GM23248 (cell line): ENCODE measurements at places on chromosomes 16 and 17. TPM values are rescaled to one million over a fixed set of nuclear protein-coding genes. Genes with fewer than 3 reads are reported as not detected.

Gene TBC1D3E
- not detected in 2 replicates for total RNA-seq

Gene AKTIP
- total RNA-seq: 16.4 and 25.8 TPM in 2 replicates

Gene OMG
- not detected in 2 replicates for total RNA-seq

Gene GDPD3
- total RNA-seq: 0.22 TPM in 1 of 2 replicates, not detected in the other

Gene CPHXL2
- not detected in 2 replicates for total RNA-seq

Gene SLC2A4
- total RNA-seq: not detected in 2 replicates

Gene SCRN2
- total RNA-seq: 36.3 and 41.2 TPM in 2 replicates

Gene HSD17B2
- total RNA-seq: not detected in 2 replicates

Gene NXPH3
- total RNA-seq: 0.76 and 1.4 TPM in 2 replicates

Gene COX6A2
- total RNA-seq: not detected in 2 replicates

DNA sequence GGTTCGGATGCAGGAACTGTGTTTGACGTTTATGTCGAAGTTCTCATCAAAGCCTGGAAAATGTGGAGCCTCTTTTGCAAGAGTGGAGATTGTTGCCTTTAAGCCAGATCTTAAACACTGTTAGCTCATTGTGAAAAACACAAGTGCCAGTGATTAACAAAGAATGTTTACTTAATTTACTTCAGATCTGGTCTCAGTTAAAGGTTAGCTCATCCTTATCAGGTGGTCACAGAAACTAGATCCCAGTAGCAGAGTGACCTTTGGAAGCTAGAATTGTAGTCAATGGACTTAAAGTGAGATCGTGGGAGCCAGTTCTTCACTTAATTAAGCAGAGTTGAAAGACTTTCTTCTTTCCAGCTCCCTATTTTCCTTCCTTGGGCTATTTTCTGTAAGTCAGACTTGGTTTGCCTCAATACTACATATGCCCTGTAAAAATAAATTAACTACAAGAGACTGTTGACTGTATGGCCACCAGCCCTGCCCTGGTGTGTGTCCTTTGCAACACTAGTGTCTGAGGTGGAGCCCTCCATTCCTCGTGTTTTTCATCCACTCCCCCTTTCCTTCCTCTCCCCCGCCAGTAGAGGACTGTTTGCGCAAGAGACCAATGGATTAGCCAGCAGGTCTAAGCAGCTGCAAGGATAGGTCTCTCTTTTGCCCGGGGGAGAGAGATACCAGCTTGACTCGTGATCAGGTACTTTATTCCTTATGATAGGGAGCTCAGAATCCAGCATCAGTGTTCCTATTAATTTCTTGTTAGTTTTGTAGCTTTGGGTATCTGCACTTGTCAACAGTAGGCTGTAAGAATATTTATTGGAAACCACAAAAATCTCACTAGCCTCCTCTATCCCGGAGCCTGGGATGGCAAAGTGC is 20.2 kb downstream of the FBXO39 start:
- DNase-seq: peak; percentile 11

- DNase-seq: no peak
These were observed 10.9 kb downstream of the JPT2 start for GRCh38 chr16:1688807-1689560.

GRCh38 chr17:80632046-80632581 is 87.5 kb downstream of the RPTOR start:
- peak; percentile 43 for DNase-seq

- peak; percentile 86 for DNase-seq
These were observed 46.1 kb downstream of the NXN start for GRCh38 chr17:933312-934073.

DNA sequence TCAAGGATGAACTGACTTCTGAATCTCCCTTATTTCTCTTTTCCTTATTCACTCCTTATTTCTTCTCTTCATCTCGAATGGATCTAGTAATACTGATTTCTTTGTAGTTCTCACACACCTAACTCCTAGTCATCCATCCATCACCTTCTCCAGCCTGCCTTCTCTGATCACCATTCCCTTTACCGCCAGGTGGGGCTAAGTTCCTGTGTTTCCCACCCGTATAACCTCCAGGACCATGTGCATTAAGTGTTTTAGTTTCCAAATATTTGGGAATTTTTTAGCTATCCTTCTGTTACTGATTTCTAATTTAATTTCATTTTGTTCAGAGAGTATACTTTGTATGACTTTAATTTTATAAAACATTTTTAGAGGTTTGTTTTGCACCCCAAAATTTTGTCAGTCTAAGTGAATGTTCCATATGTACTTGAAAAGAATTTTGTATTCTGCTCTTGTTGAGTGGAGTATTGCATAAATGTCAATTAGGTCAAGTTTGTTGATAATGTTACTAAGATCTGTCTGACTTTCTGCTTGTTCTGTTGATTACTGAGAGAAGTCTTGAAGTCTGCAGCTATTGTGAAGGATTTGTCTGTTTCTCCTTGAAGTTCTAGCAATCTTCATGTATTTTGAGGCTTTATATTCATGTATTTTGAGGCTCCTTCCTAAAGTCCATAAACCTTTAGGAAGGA is 8.8 kb downstream of the BPTF start:
- no peak for DNase-seq

GRCh38 chr16:59759296-59759695 is 1025.2 kb upstream of the GOT2 start:
- no peak for DNase-seq

DNA sequence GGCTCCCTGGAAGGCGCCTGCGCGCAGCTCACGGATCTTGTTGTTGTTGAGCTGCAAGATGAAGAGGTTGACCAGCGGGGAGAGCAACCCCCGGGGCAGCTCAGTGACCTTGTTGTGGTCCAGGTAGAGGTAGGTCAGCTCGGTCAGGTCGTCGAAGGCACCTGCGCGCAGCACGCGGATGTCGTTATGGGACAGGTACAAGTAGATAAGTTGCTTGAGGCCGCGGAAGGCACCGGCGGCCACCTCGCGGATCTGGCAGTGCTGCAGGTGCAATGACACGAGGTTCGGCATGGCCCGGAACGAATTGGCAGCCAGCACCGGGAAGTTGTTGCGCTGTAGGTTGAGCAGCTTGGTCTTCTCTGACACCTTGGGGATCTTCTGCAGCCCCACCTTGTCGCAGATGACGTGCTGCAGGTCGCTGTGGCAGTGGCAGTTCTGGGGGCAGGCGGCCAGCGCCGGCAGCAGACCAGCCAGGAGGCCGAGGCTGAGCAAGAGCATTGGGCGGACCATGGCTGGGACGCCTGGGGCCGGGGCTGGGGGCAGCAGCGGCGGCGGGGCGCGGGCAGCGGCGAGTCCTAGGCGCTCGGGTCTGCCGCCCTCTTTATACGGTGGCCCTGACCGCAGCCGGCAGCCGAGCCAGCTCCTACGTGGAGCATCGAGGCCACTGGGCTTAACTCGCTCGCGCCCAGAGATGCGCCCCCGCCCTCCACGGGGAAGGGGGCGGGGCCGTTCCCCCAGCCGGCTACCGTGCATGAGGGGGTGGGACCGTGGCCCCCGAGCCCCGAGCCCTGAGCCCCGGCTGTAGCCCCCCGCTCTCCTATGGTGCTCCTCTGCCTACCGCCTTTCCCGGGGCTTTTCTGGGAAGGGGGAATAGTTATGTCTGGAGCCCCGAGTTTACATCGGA is at the start of gene CHAD:
CHAD (minus strand) TSS at position 577 of the 904 bp plus-strand sequence; CDS start at position 510, 67 bp downstream.
- peak; percentile 59 for DNase-seq

- no peak for DNase-seq
These were observed 139.8 kb downstream of the PARN start for GRCh38 chr16:14490235-14490634.

DNA sequence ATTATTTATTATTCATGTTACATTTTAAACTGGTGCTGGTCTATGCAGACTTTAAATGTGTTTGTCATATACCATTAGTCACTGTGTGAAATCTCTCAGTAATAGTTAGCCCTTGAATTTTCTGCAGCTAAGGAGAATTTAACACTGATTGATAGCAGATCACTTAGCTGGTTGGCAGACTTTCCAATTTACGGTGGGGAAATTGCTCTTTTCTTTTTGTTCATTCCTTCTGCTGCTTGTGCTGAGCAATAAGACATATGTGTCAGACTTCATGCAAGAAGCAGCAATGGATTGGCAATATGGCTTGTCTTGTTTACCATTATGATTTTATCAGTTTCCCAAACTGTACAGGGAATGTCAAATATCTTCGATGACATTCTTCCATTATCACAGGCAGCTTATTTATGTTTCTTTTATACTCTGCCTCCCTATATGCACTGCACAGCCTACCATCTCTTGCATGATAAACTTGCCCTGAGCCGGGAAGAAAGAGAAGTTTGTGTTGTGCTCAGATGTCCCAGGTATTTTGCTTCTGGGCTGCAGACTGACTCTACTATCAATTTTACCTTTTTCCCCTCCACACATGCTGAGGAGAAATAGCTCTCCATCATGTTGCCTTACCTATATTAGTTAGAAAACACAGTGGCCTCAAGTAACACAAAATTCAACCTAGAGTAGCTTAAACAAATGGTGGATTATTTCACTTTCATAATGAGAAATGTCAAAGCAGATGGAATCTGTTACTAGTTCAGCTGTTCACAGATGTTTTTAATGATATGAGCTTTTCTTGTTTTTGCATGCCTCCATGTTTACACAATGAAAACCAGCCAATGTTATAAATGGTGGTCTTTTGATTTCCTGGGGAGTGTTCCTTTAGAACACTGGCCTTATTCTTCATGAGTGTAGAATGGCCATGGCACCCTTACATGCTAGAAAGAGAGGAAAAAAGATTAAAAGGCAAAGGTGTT is 968.1 kb upstream of the GOT2 start:
- DNase-seq: no peak

GRCh38 chr16:72236866-72237265 is 64.9 kb upstream of the PMFBP1 start:
- no peak for DNase-seq

- DNase-seq: no peak
These were observed 79.4 kb downstream of the GOSR1 start for GRCh38 chr17:30556374-30557332.

DNA sequence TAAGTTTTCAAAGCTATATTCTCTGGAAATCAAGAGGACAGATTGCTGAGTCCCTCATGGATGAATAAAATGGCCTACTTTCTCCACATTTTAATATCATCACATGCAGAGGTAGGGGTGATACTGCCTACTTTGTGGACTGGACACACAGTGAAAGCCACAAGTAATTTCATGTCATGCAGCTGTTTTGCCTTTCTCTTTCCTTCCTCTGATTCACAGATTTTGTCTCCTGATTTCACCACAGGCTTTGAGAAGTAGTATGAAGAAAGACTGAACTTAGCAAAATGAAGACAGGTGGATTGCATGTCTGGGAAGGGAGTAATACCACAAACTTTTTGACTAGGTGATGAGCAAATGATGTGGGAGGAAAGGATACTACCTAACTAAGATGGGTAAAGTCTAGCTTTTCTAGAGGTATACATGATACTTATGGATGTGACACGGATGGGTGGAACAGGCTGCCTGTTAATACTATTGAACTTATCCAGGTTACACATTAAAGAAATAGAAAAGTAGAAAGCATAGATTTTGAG is 478.4 kb upstream of the GOT2 start:
- no peak for DNase-seq

DNA sequence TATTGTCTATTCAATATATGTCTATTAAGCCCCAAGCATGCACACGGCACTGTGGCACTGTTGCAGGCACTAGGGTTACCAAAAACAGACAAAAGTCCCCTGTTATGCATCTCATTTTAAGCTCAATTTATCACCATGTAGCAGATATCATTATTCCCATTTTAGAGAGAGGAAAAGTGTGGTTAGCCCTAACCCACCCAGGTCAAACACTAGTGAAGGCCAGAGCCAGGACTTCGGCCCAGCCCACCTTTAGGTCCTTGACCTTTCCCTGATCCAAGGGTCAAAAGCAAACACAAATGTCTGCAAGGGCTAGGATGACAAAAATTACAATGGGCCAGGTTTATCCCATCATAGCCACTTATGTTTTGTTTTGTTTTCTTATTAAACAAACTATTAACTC is 130.3 kb upstream of the NUDT7 start:
- no peak for DNase-seq

DNA sequence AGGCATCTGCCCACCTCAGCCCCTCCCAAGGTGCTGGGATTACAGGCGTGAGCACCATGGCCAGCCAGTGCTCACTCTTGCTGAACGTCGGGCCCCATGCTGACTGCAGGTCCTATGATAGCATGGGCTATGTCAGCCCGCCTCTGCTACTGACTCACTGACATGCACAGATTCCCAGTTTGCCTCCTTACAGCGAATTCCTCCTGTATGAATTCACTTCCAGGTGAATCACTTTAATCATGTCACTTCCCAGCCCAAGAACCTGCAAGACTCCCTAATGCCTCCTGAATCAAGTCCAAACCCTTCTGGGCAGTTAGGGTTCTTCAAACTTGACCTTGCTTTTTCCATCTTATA is 16.1 kb upstream of the UBTF start:
- peak; percentile 87 for DNase-seq

DNA sequence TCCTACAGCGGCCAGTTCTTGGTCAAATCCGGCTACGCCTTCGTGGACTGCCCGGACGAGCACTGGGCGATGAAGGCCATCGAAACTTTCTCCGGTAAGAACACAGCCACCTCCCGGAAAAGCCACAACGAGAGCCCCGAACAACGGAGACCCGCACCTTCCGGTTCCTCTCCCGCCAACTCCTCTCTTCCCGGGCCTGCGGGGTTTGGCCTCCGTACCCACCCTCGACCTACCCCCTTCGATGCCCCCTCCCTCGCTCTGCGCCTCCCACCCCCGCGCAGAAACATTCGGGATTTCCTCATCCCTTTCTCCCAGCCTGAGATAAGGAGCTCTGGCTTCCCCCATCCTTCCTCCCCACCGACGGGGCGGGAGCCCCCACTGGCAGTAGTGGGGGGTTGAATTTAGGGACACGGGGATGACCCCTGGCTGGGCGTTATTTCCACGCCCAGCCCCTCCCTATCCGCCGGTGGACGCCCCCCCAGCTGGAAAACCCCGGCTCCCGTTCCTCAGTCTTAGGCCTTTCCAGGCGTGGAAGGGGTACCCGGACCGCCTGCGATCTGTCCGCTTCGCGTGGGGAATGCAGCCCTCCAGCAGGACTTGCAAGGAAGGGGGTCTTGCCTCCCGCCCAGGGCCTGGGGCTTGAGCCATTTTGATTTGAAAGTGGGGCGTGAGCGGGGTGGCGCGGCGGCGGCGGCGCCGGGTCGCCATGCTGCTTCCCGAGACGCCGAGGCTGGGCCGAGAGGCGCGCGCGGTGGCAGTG is 822 bp downstream of the IGF2BP1 start:
- DNase-seq: no peak

GRCh38 chr16:89431630-89432029 is 58.7 kb downstream of the ANKRD11 start:
- no peak for DNase-seq
